ENCODE measurements at places on chromosomes 6 and 20.
A peak's percentile ranks its signal among the peaks of the same experiment; 100 is the strongest.

DNA sequence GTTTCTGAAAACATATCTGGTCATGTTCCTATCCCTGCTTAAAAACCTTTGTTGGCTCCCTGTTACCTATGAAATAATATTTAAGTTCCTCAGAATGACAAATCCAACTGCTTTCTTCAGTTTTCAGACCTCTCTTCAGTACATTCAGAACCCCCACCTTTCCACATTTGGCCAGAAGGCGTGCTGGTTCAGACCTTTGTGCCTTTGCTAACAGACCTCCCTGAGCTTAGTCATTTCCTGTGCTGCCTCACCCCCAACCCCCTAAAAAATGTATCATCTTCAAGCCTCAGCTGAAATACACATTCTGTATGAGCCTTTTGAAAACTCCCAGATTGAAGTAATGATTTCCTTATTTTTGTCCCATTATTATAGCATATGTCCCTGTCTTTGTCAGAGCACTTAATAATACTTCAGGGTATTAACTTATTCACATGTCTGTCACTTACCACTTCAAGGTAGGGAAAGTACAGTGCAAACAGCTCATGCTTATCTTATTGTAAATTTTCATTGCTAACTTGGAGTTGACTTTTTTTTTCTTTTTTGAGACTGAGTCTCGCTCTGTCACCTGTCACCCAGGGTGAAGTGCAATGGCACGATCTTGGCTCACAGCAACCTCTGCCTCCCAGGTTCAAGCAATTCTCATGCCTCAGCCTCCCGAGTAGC, 19.7 kb downstream of the FAM217A start:
- DNase-seq: peak; percentile 18

- DNase-seq: no peak
Observed at GRCh38 chr6:107794771-107795170, 29.3 kb downstream of the SCML4 start.

DNA sequence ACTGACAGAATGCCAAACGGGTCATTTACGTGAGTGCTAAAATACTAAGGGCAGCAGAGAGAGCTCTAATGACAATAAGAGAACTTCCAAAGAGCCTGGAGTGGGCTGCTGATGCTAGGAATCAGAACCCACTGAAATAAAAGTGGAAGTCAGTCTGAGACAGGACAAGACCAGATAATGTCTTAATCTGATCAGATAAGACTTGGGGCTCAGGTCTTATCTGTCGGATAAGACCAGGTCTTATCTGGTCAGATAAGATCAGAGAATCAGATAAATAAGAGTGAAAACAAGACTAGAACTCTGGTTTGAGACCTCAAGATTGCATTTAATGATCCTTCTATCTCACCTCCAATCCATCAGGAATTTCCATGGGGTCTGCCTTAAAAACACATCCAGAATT, 18.6 kb downstream of the LRP11 start:
- no peak for DNase-seq

GRCh38 chr6:73180076-73180738, 45.1 kb downstream of the KHDC1L start:
- no peak for DNase-seq

- DNase-seq: no peak
Observed at GRCh38 chr6:75213732-75214131, 7.9 kb upstream of the COL12A1 start.

DNA sequence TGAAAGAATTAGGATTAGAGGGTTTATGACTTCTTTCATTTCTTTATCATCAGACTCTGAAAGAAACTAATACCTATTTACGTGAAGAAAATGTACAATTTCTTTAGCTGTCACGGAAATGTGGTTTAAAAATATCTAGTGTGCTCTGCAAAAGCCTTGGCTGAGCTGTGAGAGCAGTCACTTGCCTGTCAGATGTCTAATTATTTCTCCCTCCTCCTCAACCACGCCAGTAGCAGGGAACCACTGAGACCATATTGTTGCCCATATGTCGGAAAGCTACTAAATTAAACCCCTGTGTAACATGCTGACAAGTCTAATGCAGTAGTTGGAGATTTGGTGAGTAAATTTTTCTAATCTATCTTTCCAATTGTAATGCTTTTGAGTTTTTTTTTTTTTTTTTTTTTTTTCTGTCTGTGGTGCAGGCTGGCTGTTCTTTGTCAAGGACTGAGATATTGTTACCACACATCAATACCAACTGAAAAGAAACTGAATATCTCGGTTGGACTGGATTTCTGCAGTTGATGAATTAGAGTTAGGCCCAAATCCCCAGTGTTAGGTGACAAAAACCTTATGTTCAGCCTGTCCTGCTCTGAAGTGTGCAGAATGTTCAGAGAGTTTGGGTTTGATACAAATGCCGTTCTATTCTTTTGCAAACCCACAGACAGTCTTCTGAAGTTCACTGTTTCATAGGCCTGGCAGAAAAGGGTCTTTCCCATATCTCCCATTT, 302.9 kb upstream of the SYNCRIP start:
- DNase-seq: no peak

DNA sequence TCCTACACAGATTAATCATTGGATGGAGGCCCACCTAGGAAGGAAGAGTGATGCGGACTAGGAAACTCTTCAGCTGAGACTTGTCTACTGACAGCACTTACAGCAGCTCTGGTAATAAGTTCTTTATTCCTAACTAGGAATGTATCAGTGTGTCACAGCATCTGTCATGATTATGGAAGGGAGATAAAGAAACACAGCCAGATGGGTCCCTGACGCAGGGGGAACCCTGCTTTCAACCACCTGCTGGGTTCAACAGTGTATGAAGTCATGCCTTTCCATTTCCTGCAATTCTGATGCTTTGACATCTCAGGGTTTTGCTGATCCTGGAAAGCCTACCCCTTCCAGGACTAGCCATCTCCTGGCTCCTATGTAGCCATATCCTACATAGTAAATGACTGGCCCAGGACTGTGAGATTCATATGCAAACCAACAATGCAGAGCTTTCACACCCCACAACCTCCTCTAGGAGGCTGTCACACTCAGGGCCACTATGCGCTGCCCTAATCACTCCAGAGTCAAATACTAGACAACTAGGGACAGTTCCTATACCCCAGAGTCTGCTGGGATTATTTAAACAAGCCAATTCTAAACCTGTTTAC, 29.0 kb upstream of the MANEA start:
- no peak for DNase-seq

- peak; percentile 49 for DNase-seq
Observed at GRCh38 chr6:90241229-90241880, 55.3 kb downstream of the BACH2 start.

GRCh38 chr6:17505767-17506280, 94.3 kb upstream of the FAM8A1 start:
- DNase-seq: no peak

- no peak for DNase-seq
Observed at GRCh38 chr20:43961541-43962471, 47.2 kb downstream of the TOX2 start.

DNA sequence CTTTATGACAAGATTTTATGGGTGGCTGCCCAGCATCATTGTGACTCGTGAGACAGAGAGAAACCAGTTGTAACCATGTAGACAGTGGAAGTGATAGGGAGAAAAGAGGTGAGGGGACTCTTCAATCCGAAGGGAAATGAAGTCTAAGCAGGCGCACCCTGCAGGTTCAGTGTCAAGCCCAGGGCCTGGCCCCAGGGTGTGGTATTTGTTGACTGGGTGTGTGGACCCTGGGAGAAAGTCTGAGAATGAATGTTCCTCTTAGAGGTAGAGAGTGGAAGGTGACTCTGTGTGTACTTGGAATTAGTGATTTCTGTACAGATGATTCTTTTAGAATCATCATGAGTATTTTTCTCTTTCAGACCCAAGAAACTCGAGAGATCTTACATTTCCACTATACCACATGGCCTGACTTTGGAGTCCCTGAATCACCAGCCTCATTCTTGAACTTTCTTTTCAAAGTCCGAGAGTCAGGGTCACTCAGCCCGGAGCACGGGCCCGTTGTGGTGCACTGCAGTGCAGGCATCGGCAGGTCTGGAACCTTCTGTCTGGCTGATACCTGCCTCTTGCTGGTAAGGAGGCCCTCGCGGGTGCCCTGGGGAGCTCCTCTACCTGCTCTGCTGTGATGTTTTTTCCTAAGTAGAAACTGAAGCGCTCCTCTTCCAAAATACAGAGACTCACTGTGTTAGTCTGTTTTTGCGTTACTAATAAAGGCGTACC, 68.0 kb downstream of the PTPN1 start:
- no peak for DNase-seq

DNA sequence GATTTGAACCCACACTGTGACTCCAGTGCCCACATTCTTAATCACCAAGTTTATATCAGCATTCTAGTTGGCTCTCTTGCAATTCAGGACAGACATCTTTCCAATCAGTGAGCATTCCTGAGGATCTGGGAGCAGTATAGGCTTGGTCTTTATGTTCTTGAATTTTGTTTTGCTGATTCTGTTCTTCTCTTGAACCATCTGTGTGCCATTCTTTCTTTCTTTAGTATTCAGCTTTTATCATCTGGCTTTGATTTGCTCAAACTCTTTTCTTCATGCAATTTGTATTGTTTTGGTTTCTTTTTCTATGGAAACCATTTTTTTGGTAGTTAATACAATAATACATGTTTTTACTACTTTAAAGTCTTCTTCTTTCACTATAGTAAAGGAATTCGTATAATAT, 162.4 kb downstream of the CD109 start:
- no peak for DNase-seq

GRCh38 chr6:37407948-37408347, 25.1 kb upstream of the CMTR1 start:
- DNase-seq: no peak

GRCh38 chr20:38449046-38449445, 13.9 kb upstream of the SNHG17 start:
- DNase-seq: no peak

GRCh38 chr6:23350752-23351453, 775.1 kb upstream of the NRSN1 start:
- DNase-seq: no peak

GRCh38 chr6:83707829-83708545, 914 bp downstream of the SNAP91 start:
- no peak for DNase-seq

DNA sequence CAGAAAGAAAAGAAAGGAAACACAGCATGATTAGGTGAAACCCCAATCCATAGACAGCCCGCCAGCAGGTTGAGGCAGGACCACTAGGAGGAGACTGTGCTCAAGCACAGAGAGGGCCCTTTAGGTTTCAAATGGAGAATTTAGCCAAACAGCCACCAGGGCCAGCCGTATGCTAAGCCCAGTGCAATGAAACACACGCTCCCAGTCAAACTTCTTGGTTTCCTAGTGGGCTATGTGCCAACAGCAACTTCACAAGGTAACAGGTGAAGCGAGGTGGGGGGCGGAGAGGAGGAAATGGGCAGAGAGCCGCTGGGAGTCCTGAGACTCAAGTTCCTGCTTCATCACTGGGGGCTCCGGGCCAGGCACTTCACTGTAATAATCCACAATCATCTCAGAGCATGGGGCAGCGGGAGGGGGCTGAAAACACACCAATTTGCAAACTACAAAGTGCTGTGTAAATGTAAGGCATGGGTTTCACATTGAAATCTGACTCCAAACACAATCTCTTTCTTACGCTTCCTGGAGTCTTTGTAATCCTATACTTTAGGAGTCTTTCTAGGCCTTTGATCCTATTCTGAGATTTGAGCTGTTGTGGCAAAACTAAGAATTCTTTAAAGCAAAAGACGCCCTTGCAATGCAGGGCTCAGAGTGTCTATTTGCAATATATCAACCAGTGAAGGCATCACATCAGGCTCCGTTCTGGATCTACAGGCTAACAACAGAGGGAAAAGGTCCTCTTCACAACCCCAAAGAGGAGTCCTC, 117.3 kb downstream of the OPRM1 start:
- DNase-seq: peak; percentile 67

DNA sequence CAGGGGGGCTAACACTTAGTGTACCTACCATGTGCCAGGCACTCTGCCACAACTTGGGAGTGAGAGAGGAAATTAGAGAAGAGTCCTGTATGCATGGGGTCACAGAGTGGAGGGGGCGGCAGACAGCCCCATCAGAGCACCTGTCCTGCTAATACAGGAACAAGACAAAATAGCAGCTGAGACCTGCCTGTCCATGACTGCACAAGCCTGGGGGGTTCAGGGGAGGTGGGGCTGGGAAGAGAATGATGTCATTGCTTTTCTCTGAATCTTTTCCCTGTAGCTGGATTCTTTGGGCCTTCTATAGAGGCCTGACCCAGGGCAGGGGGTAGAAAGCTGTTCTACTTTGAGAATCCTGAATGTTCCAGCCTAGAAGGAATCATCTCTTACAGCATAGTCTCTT, 37.4 kb downstream of the FOXP4 start:
- no peak for DNase-seq

DNA sequence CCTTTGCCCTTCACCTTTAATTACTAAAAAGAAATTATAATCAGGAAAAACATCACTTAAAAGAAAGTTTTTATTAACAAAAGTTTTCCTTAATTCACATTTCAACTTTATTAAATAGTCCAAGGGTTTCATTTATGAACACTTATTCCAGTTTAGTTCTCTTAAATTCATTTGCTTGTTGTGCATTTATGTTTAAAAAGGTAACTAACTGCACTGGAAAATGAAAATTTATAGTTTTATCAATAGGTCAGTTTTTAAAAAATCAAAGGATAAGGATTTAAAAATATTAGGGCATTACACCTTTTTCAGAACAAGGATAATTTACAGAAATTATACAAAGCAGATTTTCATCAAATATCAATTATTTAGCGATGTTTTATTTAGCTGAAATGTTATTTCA, 958 bp upstream of the ATP5F1E start:
- DNase-seq: no peak

- no peak for DNase-seq
Observed at GRCh38 chr6:119020597-119021561, 57.6 kb downstream of the FAM184A start.

- DNase-seq: no peak
Observed at GRCh38 chr20:39503902-39504709, 542.0 kb downstream of the DHX35 start.

DNA sequence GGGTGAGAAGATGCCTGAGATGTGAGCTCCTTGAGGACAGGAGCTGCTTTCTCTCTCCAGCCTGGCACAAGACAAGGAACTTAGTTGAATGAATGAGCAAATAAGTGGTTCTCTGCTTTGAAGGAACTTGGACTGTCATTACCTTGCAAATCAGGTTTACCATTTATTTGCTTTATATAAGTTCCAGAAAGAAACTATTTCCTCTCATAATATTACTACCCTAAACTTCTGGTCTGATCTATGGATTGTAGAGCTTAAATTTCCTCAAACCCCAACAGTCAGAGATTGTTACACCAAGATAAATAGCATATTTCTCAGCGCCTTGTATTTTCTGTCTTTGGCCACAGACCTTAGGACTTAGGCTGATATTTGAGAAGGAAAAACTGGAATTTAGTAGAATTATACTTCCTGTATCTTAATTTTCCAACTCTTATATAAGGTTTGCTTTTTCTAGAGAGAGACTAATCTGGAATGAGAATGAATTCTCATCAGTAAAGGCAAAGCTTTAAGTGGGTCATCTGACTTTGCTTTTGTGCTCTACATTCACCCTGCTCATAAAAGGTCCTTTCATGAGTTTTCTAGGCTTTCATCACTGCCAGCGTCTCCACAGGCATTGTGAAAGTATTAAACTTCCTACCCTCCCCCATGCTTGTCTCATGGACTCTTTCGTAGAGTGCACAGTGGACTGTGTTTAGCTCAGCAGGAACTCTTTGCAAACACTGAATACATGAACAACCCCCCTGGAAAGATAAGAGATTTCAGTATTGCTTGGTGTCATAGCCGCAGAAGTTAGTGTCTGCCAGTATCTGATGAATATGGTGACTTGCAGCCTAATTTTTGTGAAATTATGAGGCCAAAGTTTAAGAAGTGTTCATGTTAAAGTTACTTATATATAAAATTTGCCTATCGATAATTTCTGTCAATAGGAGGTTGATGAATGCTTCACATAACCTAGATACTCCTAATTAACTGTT, 74.0 kb downstream of the PTPRA start:
- DNase-seq: peak; percentile 75

GRCh38 chr6:7896465-7896987, 14.1 kb downstream of the TXNDC5 start:
- no peak for DNase-seq

All from inflammatory macrophage treated with lipopolysaccharide for 1 hour (primary cell).